ENCODE measurements at places on chromosomes 12 and 14. TPM values are rescaled to one million over a fixed set of nuclear protein-coding genes. Genes with fewer than 3 reads are reported as not detected.

Gene SALL2
- total RNA-seq, result 2.6 TPM

- DNase-seq, result no peak
These were observed 677 bp downstream of the C12orf75 start for GRCh38 chr12:105330931-105331804.

- no peak for DNase-seq
These were observed 4.9 kb downstream of the TSPAN8 start for GRCh38 chr12:71152851-71153250.

- no peak for DNase-seq
These were observed 754 bp downstream of the ATG14 start for GRCh38 chr14:55410876-55411275.

DNA sequence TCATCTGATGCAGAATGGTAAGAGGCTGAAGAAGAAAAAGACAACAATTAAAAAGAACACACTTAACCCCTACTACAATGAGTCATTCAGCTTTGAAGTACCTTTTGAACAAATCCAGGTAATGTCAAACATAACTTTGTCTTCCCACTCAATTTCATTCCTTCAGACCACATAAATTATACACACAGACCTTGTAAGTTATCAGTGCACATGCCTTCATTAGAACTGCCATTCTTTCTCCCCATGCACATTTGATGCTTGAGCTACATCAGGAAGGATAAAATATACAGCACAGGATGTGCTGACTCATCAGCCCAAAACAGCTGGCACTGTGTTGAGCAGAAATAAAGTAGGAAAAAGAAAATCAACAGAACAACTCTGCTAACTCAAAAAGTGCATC, 246.7 kb downstream of the PAWR start:
- DNase-seq, result no peak
